Bronchus fibroblast of lung (primary cell): ENCODE measurements at places on chromosomes 5 and 9. TPM values are rescaled to one million over a fixed set of nuclear protein-coding genes. Genes with fewer than 3 reads are reported as not detected.

The PTBP3 gene
- total RNA-seq: 12.6 and 14.8 TPM in 2 replicates

The LRRTM2 gene
- total RNA-seq: 0.45 and 2.9 TPM in 2 replicates

The CD74 gene
- 1.0 and 1.6 TPM in 2 replicates for total RNA-seq

The DYNC2I2 gene
- total RNA-seq: 112 and 122 TPM in 2 replicates

The PCDHB7 gene
- total RNA-seq: 0.15 and 0.17 TPM in 2 replicates
